NT2/D1 (cell line): ENCODE measurements at places on chromosomes 3 and 15.
A peak's percentile ranks its signal among the peaks of the same experiment; 100 is the strongest.

- no peak for DNase-seq
Observed at GRCh38 chr15:68402432-68403160, 29.4 kb downstream of the ITGA11 start.

GRCh38 chr3:157746391-157746790 is 243.2 kb upstream of the VEPH1 start:
- no peak for DNase-seq

- no peak for DNase-seq
Observed at GRCh38 chr3:72178463-72179106, 393.6 kb upstream of the PROK2 start.

DNA sequence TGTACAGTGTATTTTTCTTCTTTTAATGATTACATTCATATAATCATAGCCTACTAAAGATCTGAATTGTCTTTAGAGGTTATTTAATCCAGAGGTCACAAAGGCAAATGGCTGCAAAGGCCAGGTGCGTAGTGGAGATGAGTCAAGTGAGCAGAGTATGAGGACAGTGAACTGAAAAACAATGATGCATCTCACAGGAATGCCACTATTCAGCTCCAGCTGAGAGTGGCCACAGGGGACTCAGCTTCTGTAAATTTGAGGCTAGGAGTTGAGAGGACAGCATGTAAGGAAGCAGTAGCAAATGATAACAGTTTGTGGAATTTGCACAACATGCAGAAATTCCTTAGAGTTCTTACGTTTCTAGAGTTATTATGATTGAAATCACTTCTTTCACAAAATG is 50.4 kb downstream of the COL6A5 start:
- peak; percentile 62 for DNase-seq

- no peak for DNase-seq
Observed at GRCh38 chr15:65912235-65912634, 42.9 kb downstream of the RAB11A start.

- DNase-seq: no peak
Observed at GRCh38 chr3:171266034-171266739, 194.0 kb downstream of the TNIK start.

DNA sequence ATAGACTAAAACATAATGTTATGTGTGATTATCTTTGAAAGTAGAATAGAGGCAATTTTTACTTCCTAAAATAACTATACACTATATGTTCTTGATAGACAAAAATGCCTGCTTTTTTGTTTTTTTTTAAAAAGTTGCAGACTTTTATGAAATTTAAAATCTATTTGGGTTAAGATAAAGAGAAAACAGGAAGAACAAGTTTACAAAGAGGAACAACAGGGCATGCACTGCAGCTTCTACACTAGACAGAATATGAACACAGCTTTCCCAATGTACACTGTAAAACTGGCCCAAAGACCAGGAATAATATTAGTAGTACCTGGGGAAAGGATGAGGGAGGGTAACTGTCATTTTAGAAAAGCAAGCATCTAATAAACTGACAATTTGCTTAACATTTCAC is 53.7 kb downstream of the NR1I2 start:
- DNase-seq: no peak

DNA sequence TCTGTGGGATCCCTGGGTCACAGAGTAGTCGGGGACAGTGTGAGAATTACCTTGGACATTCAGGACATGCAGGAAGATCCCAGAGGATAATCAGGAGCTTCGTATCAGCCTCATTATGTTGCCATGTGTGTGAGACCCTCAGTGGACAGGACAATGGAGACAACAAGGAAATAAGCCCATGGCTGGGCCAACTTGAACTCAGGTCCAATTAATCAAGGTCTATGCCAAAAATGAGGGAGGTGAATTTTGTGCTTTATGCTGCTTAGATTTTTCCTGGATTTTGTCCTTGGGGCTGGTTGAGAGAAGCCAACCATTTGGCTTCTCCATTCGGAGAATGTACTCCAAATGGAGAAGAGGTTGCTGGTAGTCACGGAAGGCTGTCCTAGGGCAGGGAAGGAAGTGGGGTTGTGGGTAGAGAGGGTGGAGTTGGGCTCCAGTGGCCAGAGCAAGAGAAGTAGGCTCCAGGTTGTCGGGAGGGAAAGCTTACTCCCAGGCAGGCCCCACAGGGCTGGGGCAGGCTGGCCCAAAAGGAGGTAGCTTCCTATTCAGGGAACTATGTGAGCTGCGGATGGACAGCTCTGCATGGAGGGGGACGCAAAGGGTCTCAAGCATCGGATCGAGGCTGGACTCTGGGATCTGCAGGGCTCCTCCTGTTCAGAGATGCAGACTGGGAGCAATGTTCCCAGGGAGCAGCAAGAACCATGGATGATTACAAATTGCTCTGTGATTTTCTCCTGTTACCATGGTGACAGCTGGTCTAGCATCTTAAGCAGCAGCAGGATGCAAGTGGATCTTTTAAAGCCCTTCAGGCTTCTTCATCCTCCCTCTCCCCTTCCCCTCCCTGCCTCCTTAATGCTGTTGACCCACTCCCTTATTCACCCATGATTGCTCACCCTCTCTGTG is 91.1 kb downstream of the WNT7A start:
- DNase-seq: no peak

- peak; percentile 70 for DNase-seq
Observed at GRCh38 chr3:122942937-122943827, 84.4 kb downstream of the SEMA5B start.
